Stimulated activated CD8-positive, alpha-beta memory T cell treated with anti-CD3 and anti-CD28 coated beads, Interleukin-12 subunit alpha, Interleukin-12 subunit beta, amount 100 ng/mL, for 4 hours (primary cell): ENCODE measurements at places on chromosomes 2 and 18.

DNA sequence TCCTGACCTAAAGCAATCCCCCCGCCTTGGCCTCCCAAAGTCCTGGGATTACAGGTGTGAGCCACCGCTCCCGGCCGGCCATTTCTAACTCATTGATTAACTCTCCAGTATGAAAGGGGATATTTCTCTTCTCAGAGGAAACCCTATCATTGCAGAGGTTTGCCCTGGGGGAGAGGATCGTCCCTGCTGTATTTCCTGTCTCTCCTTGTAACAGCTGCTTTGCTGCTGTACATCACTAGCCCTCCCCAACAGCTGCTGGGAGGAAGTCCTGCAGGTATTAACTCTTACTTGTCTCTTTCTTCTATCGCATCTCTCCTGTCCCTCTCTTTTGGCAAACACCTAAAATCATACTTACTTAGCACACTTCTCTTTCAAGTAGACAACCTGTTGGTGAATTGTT, 219.0 kb upstream of the DSEL start:
- DNase-seq = no peak

DNA sequence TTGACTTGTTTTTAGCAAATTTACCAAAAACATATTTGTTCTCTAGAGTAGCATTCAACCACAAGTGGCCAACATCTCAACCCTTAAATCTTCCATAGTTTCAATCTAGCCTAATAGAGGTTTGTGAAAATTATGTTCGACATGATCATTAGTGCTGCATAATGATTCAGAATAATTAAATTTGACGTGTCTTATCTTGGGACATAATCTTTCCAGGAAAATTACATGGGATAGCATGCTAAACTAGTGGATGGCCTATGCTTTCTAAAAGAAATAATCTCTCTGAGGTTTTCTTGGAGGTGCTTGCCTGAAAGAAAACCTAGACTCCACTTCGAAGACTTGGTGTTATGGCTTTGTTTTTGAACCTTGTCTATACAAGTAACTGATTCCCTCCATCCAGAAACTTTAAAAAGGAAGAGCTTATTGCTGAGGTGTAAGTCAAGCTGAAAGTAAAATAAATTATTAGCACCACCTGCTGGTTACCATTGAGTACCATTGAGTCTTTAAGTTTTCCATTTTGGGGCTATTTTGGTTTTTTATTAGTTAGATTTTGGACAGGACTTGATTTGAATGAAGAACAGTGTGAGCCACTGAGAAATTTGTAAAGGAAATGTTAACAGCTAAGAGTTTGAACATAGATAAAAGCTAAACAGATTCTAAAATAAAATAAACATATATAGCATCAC, 32.7 kb downstream of the COX7A2L start:
- no peak for DNase-seq

DNA sequence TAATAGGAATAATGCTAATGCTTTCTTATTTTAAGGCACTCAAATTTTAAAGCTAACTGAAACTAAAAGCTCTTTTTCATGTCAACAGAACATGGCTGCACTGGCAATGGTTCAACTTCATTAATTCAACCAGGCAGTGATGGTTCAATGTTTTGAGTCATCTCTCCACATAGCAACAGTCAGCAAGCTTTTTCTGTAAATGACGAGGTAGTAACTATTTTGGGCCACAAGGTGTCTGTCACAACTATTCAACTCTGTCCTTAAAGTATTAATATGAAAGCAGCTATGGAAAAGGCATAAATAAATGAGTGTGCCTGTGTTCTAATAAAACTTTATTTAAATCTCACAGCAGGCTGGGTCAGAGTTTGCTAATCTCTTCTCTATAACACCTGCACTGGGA, 1425.6 kb upstream of the PIK3C3 start:
- no peak for DNase-seq

GRCh38 chr2:173109253-173110188, 33.9 kb downstream of the MAP3K20 start:
- DNase-seq = no peak

- no peak for DNase-seq
These were observed 72.3 kb downstream of the SPTBN1 start for GRCh38 chr2:54528311-54528955.
